NCI-H1105 (cell line): ENCODE measurements at places on chromosomes 2 and 18.
A peak's percentile ranks its signal among the peaks of the same experiment; 100 is the strongest.

DNA sequence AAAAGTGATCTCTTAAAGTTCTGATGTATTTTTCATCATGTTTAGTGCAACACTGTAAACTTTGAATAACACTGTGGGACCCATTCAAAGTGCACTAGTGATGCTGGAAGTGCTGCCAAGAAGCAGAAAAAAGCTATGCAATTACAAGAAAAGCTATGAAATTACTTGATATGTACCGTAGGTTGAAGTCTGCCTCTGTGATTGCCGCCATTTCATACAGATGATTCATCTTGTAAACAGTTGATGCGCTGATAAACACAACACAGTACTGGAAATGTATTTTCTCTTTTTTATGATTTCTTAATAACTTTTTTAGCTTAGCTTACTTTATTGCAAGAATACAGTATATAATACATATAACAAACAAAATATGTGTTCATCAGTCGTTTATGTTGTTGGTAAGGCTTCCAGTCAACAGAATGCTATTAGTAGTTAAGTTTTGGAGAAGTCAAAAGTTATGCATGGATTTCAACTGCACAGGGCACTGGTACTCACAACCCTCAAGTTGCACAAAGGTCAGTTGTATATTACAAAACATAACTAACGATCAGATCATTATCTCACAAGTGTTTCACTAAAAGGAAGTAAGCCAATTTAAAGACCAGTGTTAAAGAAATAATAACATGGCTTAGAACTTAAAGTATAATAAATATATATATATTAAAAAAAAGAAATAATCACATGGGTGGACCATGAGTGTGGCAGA lies 82.0 kb downstream of the SGPP2 start:
- DNase-seq, result no peak

DNA sequence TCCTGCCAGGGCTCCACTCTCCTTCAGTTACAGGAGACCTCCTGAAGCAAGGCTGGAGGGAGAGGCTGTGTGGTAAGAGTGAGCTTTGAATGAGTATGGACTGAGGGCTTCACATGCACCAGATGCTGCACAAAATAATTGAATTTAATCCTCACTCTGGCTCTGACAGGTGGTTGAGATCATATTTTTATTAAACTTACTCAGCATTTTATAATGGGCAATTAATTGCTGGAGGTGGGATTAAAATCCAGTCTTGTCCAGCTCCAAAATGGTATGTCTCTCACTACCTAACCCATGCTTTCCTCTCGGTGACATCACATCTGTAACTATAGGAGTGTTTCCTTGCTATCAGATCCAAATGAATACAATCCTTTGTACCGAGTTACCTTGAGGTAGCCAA lies 66.2 kb upstream of the AQP4 start:
- no peak for DNase-seq

GRCh38 chr2:117963446-117963845 lies 50.4 kb downstream of the CCDC93 start:
- no peak for DNase-seq

DNA sequence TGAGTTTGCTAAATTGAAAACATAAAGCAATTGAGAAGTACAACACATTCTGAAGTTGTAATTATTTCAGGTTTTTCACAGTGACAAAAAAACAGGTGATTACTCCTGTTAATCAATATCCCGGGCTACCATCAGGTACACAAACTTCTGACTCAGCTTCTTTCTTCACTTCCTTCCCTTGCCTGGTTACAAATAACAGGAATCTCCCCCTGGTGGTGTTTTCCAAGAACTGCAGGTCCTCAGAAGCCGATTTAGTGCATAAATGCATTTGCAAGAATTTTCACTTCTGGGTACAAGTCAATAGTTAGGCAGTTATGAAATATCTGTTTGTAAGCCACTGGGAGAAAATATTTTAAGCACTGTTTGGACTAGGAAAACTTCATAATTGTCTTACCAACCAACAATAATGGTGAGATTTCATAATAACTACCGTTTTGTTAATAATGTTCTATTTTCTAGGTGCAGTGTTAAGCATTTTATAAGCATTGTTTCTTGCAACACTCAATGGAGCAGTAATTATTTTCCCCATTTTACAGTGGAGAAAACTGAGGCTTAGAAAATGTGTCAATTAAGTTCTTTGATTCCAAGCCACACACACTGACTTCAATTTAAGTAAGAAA lies 12.4 kb upstream of the GMCL1 start:
- peak; percentile 47 for DNase-seq

DNA sequence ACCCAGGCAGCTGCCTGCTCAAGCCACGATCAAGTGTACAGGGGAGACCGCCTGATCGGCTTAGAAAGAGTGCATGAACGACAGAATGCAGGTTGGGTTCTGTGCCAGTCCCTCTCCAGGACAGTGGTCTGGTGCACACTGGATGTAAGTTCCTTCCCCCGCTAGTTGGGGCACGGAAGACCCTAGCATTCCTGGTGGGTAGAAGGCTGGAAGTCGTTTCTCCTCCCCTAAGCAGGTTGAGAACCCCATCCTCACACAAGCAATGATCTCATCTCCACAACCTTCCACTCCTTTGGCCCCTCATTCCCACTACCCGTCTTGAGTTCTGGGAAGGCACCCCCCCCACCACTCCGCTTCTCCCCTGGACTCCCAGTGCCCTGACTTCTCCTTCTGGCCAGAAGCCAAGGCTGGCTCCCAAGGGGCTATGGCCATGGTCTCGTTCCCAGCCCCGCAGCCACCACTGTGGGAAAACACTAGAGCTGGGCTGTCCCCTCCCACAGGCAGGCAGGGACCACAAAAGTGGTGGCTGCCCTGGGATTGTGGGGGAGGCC lies 1.4 kb upstream of the ANKRD39 start:
- no peak for DNase-seq

- DNase-seq, result peak; percentile 74
These were observed 1.3 kb upstream of the BAZ2B start for GRCh38 chr2:159617646-159618045.

DNA sequence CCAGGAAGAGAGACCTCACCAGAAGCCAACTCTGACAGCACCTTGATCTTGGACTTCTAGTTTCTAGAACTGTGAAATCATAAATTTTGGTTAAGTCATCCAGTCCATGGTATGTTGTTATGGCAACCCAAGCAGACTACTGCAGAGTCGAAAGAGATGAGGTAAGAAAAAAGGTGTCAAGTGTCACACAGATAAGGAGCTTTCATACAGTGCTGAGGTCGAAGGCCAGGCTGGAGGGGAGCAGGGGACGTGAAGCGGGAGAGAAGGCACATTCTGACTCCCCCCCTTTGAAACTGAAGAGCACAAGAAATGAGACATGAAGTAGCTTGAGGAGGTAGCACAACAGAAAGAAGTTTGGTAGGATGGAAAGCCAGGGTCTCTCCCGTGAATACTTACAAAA lies 110.4 kb downstream of the ALK start:
- DNase-seq, result no peak

DNA sequence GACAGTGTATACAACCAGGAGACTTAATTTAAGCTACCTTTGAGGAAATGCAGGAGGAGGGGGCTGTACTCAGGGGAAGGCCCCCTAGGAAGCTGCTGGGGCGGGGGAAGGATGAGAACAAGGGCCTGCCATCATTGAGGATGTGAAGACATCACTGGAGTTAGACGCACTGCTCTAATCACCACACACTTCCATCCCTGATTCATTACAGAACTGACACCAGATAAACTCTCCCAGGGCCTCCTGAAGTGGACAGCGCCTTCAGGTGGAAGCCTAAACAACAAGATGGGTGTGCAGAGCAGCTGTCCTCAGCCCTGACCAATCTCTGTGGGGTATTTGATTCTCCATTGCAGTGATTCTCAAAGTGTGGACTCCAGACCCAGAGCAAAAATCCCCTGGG lies 30.6 kb upstream of the SLC35G4 start:
- no peak for DNase-seq

GRCh38 chr18:11249391-11249790 lies 100.0 kb upstream of the PIEZO2 start:
- no peak for DNase-seq

DNA sequence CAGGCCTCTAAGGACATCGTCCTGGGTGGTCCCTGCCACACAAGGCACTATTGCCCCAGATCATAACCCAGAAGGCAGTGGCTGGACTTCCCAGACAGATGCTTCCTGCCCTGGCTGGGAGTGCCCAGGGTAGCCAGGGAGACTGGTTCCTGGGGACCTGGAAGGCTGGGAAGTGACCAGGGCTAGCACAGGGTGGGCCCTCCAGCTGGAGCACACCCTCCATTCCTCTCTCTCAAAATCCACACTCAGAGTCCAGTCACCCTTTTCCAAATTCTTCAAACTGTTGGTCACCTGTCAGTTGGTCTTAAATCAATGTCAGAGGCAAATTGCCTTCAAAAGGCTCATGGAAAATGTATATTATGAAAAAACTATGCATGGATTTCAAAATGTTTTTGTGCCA lies 11.6 kb upstream of the TUBB6 start:
- DNase-seq, result no peak
